ENCODE measurements at places on chromosomes 4 and X.

- no peak for DNase-seq
Observed at GRCh38 chrX:96689991-96690390, 5.3 kb downstream of the DIAPH2 start.

DNA sequence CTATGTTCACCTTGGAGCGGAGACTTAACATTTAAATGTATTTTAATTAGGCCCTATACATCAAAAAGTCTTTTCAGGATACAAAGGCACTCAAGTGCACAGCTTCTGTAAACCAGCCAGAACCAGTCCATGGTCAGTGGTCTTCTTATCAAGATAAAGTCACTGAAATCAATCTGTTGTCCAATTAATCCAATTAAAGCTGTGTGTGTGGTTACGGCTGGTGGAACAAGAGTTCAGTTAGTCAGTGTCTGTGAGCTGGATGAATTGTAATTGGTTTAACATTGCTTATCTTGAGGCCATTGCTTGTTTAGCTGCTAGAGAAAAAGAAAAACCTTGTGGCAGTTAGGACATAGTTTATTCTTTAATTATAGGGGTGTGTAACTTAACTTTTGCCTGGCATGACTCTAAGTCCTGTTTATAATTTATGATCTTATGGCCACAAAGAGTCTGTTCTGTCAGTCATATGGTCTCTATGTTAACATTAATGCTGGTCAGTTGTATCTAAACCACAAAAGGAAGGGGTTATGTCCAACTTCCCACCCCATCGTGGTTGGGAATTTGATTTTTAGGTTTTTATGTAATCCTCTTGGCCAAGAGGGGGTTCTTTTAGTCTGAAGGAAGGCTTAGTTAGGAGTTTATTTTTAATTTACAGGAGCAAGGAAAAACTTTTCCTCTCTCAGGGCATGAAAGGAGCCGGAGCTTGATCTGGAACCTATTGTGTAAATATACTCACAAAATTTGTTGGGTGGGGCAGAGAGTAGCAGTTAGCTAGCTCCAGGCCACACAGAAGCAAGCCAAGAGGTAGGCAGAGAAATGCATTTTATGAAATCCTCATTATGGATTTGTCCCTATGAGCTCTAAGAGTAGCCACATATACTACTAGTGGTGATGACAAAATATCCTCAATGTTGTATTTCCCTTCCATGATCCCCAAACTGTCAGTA lies 665.7 kb upstream of the ACTRT1 start:
- no peak for DNase-seq

DNA sequence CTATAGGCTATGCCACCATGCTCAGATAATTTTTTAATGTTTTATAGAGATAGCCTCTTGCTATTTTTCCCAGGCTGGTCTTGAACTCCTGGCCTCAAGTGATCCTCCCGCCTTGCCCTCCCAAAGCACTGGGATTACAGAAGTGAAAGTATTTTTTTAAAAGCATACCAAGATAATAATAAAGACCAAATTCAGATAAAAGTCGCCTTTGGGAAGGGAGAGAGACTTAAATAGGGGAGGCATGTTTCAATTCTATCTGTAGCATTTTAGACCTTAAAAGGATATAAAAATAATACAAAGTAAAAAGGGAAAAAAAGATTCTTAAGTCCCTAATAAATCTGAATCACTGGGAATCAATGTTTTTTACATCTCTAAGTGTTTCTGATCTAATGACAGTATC lies 108.9 kb downstream of the AFAP1 start:
- DNase-seq, result no peak

GRCh38 chr4:99690990-99691389 lies 33.4 kb upstream of the C4orf54 start:
- DNase-seq, result no peak
